ENCODE measurements at places on chromosomes 4 and X.

GRCh38 chr4:158775091-158775651 lies 6.3 kb downstream of the FNIP2 start:
- peak; percentile 34 for DNase-seq

DNA sequence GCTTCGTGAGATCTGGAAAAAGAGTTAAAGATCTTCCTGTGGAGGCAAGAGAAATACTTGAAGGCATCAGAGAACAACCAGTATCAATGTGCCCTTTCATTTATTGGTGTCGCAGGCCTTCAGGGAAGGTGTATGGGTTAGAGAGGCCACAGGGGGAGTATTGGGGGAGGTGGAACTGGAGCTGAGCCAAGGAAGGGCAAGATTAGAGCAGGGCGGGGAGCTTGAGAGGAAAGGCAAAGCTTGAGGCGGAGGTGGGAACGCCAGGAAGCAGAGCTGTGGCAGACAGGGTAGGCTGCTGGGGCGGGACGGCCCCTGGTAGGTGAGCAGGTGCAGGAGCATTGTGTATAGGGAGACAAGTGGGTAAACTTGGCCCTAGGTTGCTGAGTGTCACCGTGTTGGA lies 329.9 kb downstream of the ARHGAP10 start:
- DNase-seq = no peak

DNA sequence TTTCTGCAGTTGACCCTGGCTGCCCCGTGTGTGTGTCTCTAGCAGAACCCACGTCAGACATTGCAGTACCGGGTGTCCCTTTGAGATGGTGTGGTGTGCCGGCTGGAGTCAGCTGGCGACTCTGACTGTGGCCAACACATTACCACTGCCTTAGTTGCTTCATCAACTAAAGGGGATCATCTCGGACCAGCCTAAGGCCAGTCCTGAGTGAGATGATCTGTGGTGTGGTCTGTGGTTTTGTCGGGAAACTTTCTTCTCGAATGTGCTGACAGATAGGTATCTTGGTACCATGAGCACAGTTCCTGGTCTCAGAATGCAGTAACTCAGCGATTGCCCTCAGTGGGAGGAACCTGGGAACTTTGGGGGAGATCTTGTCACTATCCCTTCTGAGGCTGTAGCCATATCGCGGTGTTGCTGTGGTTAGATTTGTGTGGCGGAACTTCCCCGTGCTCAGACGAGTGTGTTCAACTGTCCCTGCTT lies 15.8 kb downstream of the TBC1D14 start:
- DNase-seq = no peak

- no peak for DNase-seq
Measured at GRCh38 chr4:104206784-104207183, 287.9 kb downstream of the CXXC4 start.

- no peak for DNase-seq
Measured at GRCh38 chrX:24357106-24357505, 3.3 kb upstream of the SUPT20HL1 start.

GRCh38 chr4:151729731-151730559 lies 30.9 kb downstream of the GATB start:
- no peak for DNase-seq

DNA sequence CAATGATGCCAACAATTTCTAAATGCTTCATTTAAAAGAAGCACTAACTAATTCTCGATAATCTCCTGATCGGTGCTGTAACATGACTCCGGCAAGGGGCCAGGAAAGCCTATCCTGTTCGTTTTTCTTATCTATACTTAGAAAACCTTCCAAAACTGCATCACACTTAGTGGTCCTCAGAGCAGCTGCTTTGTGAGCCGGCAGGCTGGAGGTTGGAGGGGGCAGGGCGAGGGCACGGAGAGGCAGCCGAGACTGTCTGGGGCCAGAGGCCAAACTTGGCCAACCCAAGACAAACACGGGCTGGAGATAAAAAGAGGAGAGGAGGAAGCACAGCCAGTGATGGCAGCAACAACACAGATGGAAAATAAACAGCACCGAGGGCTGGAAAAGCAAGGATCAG lies 455.7 kb downstream of the BCOR start:
- no peak for DNase-seq

DNA sequence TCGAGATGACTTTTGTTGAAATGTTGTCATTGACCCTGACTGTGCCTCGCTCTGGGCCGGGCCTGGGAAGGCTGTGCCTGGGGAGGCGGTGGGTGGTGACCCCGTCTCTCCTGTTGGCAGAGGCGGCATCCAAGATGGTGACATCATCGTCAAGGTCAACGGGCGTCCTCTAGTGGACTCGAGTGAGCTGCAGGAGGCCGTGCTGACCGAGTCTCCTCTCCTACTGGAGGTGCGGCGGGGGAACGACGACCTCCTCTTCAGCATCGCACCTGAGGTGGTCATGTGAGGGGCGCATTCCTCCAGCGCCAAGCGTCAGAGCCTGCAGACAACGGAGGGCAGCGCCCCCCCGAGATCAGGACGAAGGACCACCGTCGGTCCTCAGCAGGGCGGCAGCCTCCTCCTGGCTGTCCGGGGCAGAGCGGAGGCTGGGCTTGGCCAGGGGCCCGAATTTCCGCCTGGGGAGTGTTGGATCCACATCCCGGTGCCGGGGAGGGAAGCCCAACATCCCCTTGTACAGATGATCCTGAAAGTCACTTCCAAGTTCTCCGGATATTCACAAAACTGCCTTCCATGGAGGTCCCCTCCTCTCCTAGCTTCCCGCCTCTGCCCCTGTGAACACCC lies 36.4 kb downstream of the HTRA3 start:
- no peak for DNase-seq

DNA sequence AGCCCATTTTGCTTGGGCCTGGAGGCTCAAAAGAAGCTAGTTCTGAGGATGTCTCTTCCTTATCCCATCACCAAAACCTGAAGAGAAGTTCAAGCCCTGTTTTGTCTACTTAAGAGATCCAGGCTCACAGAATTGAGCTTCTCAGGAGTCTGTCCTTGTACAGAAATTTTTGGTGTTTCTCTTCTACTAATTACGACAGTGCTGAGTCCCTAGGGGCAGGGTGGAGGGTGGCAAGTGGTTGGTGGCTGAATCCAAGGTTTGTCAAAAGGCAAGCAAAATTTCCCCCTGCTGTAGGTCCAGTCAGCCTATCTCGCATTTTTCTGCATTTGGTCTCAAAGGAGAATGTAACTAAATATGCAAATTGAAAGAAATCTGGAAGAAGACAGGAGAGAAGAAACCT lies 377.9 kb downstream of the SMARCA1 start:
- no peak for DNase-seq

DNA sequence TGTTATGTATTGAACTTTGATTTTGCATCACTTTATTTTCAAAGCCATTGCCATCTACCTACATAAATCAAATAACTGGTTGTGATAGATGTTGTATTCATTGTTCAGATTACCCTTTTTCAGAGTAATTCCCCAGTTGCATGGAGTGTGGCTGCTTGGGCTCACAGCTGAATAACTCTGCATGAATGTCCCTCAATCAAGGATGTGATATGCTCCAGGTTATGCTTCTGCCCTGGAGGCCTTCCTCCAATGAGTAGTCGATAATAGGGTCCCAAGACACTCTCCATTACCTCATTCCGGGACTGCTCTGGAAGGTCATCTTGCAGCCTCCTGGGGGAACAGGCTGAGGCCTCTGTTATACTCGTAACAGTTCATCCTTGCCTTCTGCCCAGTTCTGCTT lies 251.8 kb downstream of the ADGRL3 start:
- no peak for DNase-seq

GRCh38 chr4:157043131-157043530 lies 32.8 kb upstream of the GLRB start:
- no peak for DNase-seq

GRCh38 chr4:20878806-20879205 lies 178.5 kb downstream of the PACRGL start:
- DNase-seq = no peak

DNA sequence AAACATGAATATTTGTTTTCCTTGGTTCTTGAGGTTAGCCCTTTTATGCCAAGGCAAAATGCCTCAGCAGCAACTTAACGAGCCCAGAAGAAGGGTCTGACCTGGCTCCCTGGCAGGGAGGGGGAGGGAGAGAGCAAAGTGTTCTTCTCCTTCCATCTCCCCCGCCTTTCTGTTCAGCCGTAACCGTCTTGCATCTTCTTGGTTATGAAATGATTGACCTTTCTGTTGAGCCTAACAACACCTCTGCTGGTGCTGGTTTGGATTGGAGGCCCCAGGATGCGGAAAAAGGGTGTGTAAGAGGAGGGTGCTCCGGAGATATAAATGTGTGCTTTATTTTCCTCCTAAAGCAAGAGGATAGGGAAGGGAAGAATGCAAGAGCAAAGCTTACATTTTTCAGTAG lies 44.7 kb downstream of the PTTG2 start:
- no peak for DNase-seq

GRCh38 chrX:71420686-71421085 lies 54.5 kb downstream of the TAF1 start:
- DNase-seq = no peak

DNA sequence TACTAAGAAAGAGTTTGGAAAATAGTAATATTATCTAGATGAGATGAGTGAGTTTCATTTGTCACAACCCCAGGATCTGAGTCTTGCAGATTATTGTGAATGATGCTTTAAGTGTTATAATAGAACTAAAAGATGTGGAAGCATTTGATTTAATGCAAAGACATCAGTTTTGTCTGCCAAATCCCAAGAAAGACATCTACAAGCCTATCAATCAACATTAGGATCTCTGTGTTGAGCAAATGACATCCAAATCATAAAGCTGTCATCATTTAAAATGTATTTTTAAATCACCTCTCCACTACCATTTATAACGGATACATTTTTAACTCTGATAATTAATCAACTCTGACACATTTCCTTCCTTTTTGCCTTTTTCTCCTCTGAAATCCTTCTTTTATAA lies 310.8 kb upstream of the SLIT2 start:
- no peak for DNase-seq

DNA sequence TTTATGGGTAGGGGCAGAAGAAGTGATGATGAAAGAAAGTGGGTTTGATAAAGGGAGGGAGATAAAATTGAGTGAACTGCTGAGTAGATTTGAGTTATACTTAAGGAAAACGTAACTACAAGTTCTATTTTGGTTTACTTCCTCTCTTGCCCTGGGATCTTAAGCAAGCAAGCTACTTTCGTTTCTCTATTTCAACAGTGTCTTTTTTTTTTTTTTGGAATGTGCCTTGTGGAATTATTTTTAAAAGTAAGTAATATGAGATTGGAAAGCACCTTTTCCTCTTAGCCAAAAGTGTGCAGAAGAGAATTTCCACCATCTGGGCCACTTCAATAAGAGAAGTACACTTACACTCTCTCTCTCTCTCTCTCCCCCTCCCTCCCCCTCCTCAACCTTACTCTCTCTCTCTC lies 16.0 kb upstream of the C4orf36 start:
- DNase-seq = no peak

DNA sequence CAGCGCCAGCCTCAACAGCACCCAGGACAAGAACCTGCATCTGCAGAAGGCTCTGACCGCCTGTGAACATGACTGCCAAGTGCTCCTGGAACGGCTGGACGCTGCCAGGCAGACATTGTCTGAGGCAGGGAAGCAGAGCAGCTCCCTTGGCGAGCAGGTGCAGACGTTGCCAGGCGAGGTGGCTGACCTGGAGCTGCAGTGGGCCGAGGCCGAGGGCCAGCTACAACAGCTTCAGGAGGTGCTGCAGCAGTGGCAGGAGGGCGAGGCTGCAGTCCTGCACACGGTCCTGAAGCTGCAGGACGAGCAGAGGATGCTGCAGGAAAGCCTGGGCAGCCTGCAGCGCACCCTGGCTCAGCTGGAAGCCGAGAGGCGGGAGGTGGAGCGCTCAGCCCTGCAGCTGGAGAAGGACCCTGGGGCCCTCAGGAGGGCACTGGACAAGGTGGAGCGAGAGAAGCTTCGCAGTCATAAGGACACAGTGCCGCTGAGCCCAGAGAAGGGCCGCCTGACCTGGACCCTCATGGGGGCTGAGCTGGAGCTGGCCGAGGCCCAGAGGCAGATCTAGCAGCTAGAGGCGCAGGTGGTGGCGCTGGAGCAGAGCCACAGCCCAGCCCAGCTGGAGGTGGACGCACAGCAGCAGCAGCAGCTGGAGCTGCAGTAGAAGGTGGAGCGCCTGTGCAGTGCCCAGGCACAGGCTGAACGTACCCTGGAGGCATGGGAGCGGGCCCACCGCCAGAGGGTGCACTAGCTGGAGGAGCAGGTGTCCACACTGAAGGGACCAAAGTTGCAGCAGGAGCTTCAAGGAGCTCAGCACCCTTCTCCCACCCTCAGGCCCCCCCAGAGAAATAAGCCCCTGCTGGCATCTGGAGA lies 16.4 kb downstream of the SMIM10L2A start:
- no peak for DNase-seq

GRCh38 chr4:162700815-162701361 lies 465.8 kb downstream of the NAF1 start:
- DNase-seq = no peak

- DNase-seq = no peak
Measured at GRCh38 chrX:46913667-46914066, 1.4 kb downstream of the JADE3 start.

DNA sequence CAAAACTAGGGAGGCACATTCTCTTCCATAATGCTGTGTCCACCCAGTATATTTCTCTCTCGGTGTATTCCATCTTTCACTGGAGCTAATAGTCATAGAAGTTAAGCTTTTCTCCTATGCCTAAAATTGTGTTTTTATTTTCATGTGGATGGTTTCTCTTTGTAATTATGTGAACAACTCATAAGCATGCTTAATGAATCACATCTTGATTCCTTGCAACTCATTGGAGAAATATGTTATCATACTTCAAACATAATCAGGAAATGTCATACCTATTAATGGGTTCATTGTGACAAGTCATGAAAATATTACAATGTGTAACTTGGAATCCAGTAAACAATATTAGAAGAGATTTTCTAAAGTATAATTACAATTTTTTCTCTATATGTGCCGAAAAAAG lies 186.3 kb downstream of the SLC7A11 start:
- no peak for DNase-seq

- peak; percentile 49 for DNase-seq
Measured at GRCh38 chr4:110532901-110533589, 57.1 kb downstream of the ENPEP start.

DNA sequence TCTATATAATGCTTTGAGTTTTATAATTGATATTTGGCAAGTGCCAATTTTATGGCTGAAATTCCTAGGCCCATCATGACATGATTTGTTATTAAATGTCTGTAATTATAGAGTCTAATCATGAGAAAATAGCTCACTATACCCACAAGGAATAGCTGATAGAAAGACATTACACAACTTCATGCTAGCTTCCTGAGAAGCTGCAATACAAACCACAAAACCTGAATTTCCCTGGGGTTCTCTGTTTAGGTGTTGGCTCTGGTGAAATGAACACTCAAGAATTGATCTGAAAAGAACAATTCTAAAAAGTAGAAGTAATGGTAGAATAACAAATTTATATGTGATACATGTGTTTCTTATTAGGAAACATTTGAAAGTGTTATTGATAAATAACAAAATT lies 169.6 kb downstream of the GASK1B start:
- no peak for DNase-seq

GRCh38 chr4:77062856-77063255 lies 12.9 kb downstream of the CCNI start:
- DNase-seq = no peak

DNA sequence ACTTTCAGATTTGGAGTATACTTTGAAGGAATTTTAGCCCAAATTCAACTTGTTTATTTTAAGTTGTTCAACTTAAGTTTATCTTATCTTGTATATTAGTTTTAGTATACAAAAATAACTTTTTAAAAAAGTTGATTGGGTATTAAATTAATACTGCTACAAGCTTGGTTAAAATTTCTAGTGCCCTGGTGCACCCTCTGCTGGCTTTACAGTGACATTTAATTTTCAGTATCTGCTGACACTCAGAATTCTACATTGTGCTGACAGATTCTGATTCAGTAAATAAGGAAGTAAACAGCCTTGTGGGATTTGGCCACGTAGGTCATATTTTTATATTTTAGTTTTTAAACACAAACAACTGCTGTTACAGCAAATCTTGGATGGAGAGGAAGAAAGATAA lies 2.9 kb downstream of the EDA start:
- DNase-seq = no peak
